ENCODE measurements at places on chromosomes 7 and 10. TPM values are rescaled to one million over a fixed set of nuclear protein-coding genes. Genes with fewer than 3 reads are reported as not detected.

HOXA3 gene
- total RNA-seq = 9.0 TPM

DNA sequence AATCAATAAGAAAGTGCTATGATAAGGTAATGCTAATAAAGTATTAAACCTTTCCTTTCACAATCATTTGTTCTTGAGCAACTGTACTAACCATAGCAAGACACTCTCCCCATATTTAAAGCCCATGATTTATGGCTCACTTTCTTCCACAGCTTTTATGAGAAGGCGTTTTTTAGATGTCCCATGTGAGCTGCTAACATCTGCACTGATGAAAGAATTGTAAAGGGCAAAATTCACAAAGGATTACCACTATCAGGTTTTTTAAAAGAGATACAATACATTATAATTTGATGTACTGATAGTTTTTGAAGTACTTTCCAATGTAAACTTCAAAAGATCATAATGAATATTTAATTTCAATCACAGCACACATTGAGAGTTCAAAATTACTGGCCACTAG, 75.7 kb downstream of the RNLS start:
- no peak for DNase-seq

UFSP1 gene
- total RNA-seq = 2.6 TPM

DNA sequence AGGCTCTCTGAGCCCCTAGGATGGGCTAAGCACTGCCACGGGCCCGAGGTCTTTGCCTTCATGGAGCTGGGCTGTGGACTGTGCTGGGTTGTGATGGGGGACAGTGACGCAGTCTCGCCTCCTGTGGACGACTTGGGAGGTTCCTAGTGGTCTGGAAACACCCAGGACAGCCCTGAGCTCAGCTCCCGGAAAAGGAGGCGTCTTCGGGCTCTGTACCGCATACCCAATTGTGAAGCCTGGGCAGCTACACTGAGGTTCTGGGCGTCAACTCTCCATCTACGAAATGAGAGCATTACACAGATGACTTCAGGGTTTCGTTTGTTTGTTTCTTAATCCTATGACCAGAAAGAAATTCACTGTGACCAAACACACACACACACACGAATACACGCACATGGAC, 79.6 kb upstream of the KAT6B start:
- no peak for DNase-seq

- no peak for DNase-seq
Observed at GRCh38 chr7:1446620-1447032, 12.6 kb downstream of the MICALL2 start.

GRCh38 chr10:117801691-117802090, 245.1 kb downstream of the RAB11FIP2 start:
- DNase-seq = no peak
